ENCODE measurements at places on chromosomes 11 and 22. TPM values are rescaled to one million over a fixed set of nuclear protein-coding genes. Genes with fewer than 3 reads are reported as not detected.

DNA sequence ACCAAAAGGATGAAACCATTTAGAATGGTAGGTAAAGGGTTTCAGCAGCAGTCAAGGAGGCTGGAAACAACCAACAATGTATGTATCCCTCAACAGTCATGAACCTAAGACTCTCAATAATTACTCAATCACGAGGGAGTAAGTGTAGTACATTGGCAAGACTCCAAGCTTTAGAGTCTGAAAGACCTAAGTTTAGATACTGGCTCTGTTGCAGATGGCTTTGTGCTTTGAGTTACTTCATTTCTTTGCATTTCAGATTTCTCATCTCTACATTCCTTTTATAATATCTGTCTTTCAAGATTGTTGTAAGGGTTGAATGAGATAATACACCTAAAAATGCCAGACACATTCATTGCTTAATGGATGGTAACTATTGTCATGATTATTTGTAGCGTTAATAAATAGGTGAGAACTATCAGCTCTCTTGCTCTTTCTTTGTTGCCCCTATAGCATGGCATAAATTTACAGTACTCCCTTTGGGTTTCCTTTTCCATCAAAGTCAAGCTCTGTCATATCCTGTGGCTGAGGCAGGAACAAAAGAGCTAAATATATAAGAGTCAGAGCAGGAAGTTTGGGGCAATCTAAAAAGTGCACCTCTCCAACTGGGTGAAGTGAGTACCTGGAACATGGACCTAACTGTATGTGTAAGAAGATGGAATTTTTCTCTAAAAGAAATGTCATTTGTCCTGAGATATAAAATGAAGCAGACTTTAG, 228.2 kb upstream of the ZC3H12C start:
- no peak for DNase-seq

DNA sequence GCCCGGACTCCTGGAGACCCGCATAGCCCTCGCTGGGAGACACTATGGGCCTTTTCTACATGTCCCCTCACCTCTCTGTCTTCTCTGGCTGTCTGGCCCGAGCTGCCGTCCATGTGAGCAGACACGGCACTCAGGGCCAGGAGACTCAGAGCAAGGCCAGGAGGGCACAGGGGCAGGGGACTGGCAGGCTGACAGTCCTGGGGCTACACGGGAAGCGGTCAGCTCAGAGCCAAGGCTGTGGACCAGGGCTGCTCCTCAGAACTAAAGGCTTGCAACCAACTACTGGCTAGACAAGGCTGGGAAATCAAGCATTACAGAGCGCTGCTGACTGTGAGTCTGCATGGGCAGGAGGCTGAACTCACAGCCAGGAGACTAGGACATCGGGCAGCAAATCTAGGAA, 56.1 kb upstream of the CDON start:
- no peak for DNase-seq

- DNase-seq = no peak
Measured at GRCh38 chr11:76656050-76656531, 14.5 kb downstream of the LRRC32 start.

- DNase-seq = no peak
Measured at GRCh38 chr11:76276781-76277155, 70.5 kb upstream of the WNT11 start.

- DNase-seq = no peak
Measured at GRCh38 chr11:75326439-75326810, 25.0 kb downstream of the ARRB1 start.

- DNase-seq = no peak
Measured at GRCh38 chr22:19688301-19689290, 25.7 kb upstream of the SEPTIN5 start.

DNA sequence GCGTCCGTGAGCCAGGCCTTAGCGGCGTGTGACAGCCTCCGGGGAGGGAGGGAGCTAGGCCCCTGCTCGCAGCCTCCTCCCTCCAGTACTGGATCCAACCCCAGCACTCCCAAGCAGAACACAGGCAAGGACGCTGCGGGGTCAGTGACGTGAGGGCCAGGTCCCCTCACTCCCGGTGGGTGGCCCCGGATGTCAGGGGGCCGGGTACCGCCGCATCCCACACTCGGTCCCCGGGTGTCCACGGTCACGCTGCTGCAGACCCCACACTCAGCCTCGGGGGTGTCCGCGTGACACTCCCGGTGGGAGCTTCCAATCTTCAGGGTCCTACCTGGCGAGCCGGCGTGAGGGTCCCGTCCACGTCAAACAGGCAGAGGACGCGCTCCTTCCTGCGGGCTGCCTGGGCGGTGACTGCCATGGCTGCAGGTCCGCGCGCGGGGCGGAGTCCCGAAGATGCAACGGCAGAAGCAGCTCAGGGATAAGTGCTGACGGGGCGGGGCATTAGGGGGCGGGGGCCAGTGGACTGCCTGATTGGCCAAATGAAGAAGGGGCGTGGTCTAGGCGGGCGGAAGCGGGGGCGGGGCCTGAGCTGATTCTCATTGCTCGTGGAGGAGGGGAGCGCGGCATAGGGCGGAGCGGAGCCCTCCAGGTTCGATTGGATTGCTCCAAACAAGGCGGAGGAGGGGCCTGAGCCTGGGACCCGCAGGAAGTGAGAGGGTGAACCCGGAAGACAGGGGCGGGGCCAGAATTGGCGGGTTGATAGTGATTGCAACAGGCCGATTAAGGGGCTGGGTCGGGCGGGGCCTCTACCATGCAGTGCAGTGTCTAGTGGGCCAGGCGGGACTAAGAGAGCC, at the start of gene PMM1:
PMM1 (minus strand) TSS at position 450 of the 851 bp plus-strand sequence; CDS start at position 415, 35 bp downstream.
- peak; percentile 99 for DNase-seq

GRCh38 chr11:9109858-9110731, 18.7 kb upstream of the SCUBE2 start:
- no peak for DNase-seq

DNA sequence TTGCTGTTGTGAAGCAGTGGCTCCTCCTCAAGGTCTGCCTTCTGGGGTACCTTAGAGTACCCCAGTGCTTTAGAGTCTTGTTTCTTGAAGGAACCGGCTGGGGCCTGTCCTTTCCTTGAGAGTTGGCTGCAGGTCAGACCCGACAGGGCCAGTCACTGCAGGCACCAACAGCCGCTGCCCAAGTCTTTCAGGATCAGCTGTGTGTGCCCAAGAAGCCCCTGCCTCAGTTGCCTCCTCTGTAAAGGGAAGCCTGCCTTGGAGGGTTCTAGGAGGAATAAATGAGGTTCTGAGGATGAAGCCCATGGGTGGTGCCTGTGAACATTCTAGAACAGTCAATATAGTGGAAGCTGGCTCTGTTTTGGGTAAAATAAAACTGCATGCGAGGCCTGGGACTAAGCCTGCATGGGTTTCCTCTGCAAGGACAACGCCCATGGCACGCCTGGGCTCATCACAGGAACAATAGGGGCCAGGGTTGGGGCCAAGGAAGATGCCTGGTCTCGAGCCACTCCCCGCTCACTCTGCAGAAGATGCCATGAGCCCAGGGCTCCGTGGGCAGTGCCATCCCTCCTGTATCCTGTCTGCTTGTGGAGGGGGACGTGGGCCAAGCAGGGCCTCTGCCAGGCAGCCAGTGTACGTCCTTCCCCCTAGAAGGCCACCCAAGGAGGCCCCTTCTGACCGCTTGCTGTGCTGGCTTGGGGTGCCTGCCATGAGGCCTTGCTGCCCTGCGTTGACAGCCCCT, 81.6 kb downstream of the MED15 start:
- no peak for DNase-seq

The TNNI2 gene
- 1.0 TPM for polyA plus RNA-seq

The ACRV1 gene
- 1.6 TPM for polyA plus RNA-seq

The OR8D1 gene
- not detected for polyA plus RNA-seq

The RPS13 gene
- 1,390 TPM for polyA plus RNA-seq

The KRTAP5-10 gene
- 0.20 TPM for polyA plus RNA-seq

The SLC22A9 gene
- not detected for polyA plus RNA-seq
